ENCODE measurements at places on chromosomes 16 and 17.

GRCh38 chr17:63082273-63082861 lies 116.3 kb downstream of the TANC2 start:
- DNase-seq, result no peak

DNA sequence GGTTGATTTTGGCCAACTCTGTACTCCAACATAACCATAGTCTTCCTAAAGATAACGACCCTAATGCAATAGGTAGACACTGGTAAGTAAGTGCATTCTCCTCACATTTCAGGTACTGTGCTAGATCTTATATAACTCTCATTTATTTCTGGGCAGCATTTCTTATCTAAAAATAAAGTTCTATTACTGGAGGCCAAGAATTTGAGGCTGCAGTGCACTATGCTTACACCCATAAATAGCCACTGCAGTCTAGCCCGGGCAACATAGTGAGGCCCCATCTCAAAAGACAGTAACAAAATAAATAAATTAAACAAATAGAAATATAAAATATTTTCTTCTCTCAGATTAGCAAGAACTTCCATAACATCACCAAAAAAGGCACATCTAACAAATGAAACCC lies 12.7 kb downstream of the CLEC3A start:
- no peak for DNase-seq

- no peak for DNase-seq
Measured at GRCh38 chr16:28879261-28879840, 1.1 kb downstream of the ATP2A1 start.

- DNase-seq, result peak; percentile 58
Measured at GRCh38 chr17:14299280-14300141, 1.4 kb upstream of the HS3ST3B1 start.

DNA sequence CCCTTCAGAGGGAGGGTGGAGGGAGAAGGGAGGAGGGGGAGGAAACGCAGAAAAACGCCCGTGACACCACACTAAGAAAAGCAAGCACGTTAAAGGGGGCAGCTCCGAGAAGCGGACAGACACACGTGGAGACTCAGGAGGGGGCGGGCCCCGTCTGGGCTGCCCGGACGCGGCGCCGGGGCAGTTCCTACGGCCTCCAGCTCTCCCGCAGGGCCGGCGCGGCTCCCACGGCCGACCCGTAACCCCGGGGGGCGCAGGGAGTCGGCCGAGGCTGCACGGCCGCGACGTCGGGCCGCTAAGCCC lies 362 bp downstream of the KLHDC4 start:
- peak; percentile 65 for DNase-seq

GRCh38 chr16:70588565-70588964 lies 57.8 kb upstream of the IL34 start:
- DNase-seq, result no peak

DNA sequence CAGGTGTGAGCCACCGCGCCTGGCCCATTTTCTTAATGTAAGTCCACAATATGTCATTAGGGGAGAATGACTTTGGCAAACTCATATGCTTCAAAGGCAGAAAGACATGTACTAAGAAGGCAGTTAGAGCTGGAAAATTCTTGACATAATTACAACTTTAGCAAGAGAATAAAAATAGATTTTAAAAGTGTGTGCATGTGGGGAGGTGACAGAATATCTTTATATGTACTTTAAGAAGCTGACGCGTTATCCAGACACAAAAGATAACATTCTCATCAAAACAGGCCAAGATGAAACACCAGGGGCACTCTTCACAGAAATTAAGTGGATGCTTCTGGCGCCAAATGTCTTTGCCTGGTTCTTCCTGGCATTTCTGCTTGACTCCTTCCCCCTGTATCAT lies 28.2 kb downstream of the GJC1 start:
- DNase-seq, result no peak

- no peak for DNase-seq
Measured at GRCh38 chr17:73759734-73760438, 115.6 kb upstream of the SDK2 start.

GRCh38 chr16:23948949-23949411 lies 113.2 kb downstream of the PRKCB start:
- peak; percentile 83 for DNase-seq

DNA sequence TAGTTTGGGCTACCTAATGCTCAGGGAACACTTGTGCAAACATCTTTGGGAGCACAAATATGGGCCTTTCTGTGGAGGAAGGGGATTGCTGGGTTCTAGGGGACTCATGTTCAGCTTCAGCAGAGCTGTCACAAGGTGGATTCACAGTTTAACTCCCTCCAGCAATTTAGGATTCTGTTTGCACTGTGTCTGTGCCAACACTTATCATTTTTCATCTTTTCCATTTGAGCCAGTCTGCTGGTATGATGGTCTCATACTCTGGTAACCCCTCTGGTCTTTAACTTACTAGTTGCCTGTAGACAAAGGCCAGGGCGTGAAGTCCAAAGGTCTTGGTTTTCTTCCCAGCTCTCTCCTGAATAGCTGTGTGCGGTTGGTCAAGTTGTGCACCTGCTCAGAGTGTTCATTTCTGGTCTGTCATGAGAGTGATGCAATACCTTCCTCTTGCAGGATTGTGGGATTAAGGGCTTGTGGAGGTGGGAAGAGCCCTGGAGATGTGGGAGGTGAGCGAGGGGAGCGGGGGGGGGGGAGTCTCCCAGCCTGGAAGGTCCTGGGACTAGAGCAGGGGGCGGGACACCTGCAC lies 152.6 kb downstream of the CMIP start:
- DNase-seq, result no peak

GRCh38 chr16:49970797-49971431 lies 54.1 kb upstream of the CNEP1R1 start:
- no peak for DNase-seq

- no peak for DNase-seq
Measured at GRCh38 chr16:65124212-65124548, 2.3 kb upstream of the CDH11 start.

DNA sequence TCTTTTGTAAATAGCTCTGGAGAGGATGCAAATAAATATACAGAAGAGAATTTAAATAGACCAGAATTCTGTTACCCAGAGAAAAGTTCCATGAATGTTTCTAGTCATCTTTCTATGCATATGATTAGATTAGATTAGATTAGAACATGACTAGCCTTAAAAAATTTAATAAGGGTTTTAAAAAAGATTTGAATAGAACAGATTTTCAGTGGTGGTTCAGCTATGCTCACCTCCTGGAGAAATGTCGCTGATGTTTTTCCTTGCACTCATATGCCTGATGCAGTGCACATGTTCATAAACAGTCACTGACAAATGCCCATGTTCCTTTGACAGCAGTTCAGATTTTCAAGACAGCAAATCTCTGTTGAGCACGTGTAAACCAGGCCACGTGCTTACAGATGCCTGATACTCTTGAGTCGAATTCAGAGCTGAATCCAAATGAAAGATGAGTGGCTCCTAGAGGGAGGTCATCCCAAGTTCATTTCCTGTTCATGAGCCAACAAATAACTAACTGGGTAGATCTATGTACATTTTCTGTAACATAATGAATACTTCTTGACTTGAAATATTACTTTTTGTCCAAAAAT lies 19.9 kb upstream of the RAB11FIP4 start:
- no peak for DNase-seq

DNA sequence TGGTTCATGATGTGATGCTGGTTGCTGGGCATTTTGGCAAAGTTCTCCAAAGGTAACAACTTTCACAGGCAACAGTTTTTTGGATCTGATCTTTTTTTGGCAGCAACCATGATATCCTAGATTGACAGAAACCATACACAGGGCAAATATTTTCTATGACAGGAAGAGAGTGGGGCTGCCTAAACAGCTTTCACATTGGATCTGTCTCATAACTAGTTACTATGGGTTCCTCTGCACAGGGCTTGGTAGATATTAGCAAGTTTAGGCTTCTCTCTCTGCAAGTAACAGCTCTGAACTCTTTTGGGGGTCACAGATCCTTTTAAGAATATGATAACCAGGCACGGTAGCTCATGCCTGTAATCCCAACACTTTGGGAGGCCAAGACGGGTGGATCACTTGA lies 28.6 kb downstream of the COG4 start:
- DNase-seq, result no peak

- DNase-seq, result peak; percentile 85
Measured at GRCh38 chr16:67667817-67668494, 1.3 kb downstream of the C16orf86 start.

DNA sequence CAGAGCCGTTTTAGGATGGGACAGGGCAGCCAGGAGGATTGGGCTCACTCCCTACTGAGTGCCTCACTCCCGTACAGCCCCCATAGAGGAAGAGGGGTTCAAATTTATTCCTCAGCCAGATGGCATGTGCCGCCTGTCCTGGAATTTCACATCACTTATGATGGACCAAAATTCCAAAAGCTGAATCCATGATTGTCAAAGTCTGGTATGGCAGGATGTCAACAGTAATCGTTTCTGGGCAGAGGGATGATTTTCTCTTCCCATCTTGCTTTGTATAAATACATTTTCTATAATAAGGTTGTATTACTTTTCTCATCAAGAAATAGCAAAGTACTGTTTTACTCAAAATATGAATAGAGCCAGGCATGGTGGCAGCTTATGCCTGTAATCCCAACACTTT lies 38.7 kb upstream of the STH start:
- DNase-seq, result no peak

GRCh38 chr16:72481419-72481818 lies 309.5 kb upstream of the PMFBP1 start:
- no peak for DNase-seq

DNA sequence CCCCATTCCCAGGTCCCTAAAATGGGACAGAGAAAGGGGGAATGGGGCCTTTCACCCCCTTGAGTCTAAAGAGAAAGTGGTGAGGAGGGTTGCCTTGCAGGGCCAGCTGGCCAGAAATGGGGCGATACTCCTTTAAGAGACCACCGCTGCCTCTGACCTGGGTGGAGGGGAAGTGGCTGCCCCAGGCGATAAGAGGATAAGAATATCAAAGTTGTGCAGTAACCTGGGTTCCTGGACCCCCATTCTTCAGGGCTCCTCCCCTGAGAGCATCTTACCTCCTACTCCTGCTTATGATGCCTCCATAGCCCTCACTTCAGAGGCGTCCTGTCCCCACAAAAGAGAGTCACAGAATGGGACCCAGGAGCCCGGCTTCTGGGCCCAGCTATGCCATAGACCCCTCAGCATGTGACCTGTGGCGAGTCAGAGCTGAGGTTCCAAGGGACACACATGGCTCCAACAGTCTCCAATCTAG lies 5.2 kb upstream of the TSPOAP1 start:
- DNase-seq, result peak; percentile 25

DNA sequence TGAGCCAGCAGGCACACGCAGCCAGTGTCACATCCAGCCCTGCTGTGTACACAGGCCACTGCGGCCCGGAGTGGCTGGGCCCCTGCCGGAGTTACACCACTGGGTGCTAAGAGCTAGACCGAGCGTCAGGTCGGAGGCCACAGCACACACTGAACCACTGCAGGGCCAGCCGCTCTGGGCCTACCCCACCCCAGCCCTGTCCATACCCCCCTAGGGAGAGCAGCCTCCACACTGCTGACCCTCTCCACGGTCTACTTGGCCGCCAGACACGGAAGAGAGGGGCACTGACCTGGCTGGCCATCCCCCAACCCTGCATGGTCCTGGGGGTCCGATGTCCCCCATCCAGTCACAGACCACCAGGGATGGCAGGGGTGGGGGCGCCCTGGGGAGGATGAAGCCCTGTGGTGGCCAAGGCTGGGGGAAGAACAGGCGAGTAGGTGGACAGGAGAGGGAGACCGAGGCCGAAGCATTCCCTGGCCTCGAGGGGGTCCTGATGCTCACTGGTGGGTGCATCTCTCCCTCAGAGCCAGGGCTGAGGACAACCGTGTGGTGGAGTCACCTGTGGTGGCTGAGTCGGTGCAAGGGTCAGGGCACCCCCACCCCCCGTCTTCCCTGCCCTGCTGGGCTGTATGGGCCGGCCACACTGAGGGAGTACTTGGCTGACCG lies 34.9 kb upstream of the ZC3H18 start:
- DNase-seq, result no peak

GRCh38 chr16:15950161-15950854 lies 892 bp downstream of the ABCC1 start:
- DNase-seq, result peak; percentile 33

- DNase-seq, result no peak
Measured at GRCh38 chr16:29992344-29992967, 3.0 kb downstream of the HIRIP3 start.

DNA sequence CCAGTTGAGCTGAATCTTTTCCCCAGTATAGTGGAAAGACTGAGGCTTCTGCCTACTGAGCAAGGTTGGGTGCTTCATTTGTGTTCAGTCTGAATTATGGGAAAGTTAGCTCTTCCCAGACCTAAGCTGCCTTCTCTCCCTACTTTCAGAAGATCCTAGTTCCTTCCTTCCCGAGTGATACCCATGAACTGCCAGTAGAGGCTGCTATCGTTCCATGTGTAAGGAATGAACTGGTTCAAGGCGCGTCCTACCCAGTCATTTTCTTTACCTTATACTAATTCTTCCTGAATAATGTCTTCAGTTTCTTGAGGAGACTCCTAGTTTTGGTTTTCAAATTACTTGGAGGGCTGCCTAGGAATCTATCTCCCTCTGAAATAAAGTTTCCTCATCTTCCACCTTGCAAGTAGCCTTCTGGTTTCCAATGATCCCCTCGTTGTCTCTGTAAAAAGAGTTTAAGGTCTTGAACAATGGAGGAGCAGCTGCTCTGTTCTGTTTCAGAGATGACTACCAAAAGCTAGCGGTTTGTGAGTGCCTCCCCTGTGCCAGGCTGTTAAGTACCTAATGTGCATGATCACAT lies 934 bp upstream of the AOC2 start:
- DNase-seq, result no peak

DNA sequence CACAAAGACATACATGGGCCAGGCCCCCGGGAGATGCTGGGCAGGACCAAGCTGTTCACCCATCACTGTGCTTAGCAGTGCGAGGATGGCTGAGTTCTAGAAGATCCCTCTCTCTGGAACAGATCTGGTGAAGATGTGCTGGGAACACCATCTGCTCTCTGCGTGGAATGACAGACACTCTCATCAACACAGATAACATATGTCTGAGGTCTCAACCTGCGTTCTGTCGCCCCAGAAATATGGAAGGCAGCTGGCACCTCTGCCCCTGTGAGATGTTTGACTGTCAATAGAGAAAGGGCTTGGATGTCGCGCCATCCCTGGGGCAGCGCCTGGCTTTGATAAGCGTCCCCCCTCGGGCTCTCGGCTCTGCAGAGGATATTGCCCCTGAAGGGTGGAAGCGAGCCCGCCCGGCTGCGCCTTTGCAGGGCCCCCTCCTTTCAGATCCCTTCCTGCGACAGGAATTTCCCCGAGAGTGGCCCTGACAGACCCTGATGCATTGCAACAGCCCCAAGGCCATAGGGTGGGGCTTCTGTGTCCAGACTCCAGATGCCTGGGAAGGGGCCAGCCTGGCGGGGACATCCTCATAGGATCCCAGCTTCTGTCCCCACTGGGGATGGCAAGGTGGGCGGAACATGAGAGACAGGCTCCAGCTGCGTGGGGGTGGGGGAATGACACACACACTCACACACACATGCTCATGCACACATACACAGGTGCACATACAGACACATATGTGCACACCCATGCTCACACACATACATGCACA lies 86.9 kb upstream of the ZNF469 start:
- DNase-seq, result no peak

- DNase-seq, result no peak
Measured at GRCh38 chr17:3659541-3660111, 8.8 kb downstream of the TAX1BP3 start.
